ENCODE measurements at places on chromosomes 13 and 19.

DNA sequence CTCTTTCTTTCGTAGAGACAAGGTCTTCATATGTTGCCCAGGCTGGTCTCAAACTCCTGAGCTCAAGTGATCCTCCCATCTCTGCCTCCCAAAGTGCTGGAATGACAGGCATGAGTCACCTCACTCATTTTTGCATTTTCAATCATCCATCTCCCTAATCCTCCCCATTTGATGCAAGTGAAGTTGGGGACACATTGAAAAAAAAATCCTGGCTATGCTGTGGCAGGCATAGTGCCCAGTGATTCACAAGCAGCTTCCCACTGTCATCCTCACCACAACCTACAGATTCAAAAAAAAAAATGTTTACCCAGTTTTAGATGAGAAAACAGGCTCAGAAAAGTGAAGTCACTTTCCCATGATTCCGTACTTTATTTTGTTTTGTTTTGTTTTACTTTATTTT is 44.7 kb upstream of the USP29 start:
- DNase-seq, result no peak

GRCh38 chr19:4015705-4016402 is 8.3 kb downstream of the PIAS4 start:
- DNase-seq, result no peak

DNA sequence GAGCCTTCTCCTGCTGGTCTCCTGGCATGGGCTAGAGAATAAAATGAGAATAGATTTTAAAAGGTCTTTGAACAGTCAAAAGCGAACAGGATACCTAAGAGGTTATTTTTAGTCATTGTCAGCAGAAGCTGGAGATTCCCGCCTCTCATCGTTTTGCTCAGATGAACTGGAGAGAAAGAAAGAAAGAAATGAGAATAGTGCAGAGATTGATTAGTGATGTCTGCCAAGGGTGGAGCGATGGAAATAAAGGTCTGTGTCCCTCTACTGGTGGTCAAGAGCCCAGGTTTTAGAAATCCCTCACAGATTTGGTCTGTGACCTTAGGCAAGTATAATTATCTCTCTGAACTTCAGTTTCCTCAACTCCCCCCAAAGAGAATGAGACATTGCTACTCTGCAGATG is 5.3 kb downstream of the NCAN start:
- no peak for DNase-seq

GRCh38 chr13:85080691-85081090 is 718.5 kb downstream of the SLITRK6 start:
- no peak for DNase-seq

- no peak for DNase-seq
These were observed 56.9 kb downstream of the LACC1 start for GRCh38 chr13:43936647-43937046.

Data from stimulated activated CD4-positive, alpha-beta T cell treated with anti-CD3 and anti-CD28 coated beads, TNF-alpha, amount 100 ng/mL, for 1 hour (primary cell).